ENCODE measurements at places on chromosomes 7 and 10. TPM values are rescaled to one million over a fixed set of nuclear protein-coding genes. Genes with fewer than 3 reads are reported as not detected.

DNA sequence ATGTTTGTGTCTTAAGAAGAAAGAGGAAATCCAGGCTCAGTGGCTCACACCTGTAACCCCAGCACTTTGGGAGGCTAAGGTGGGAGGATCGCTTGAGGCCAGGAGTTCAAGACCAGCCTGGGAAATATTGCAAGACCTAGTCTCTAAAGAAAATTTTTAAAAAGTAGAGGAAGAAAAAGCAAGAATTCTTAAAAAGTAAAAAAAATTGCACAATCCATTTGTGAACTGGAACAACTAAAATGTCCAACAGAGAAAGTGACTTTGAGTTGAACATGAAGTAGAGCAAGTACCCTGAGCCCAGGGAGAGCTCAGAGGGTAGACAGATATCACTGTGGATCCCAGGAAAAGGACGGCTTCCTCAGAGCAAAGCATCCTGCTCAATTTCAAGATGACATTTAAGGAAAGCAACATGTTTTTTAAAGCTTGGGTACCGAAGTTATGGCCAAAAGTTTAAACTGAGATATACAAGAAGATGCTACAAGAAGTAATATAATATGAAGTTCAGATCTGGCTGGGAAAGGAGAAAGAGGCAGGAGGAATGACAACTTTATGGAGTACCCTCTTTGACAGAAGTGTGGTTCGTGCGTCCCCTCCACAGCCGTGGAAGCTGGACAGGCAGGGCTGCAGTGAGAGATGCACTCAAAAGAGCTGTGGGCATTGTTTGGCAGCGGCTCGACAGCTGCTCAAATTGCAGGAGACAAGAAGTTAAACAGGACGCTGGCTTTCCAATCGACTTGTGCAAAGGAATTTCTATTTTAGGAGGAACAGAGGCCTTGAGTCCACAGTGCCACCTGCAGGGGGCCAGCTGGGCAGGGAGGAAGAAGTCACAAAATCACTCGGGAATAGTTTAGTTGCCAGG is 201.3 kb downstream of the JCAD start:
- DNase-seq = peak; percentile 81

DNA sequence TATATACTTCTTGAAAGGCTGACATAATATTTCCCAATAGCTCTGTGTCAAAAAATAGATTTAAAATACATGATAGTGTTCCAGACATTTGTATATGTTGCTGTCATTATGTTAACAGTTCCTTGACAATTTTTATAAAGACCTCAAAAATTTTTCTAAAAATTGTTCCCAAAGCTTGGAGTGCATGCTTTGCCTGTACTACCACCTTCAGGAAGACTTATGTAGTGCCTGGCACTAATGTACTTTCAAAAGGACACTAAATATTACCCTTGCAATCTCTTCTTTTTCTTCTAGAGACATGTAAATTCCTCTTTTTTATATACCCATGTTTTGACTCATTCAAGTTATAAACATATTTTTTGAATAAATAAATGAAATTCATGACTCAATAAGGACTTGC is 48.0 kb upstream of the SP8 start:
- no peak for DNase-seq

DNA sequence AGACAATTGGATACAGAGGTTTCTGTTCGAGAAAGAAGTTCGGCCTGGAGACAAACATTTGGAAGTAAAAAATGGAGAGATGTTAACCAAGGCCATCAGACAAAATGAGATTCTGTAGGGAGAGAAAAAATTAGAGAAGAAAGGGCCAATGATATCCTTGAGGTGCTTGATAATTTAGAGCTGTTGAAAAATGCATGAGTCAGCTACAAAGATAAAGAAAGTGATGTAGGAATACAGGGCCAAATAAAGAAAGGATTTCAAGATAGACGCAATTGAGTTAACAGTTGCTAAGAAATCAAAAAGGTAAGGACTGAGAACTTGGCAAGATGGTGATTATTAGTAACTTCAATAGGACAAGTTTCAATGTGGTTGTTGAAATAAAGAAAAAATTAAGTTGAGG is 384.2 kb upstream of the SEMA3A start:
- DNase-seq = no peak

The CFAP70 gene
- 1.9 TPM for total RNA-seq

The GDF2 gene
- not detected for total RNA-seq

The TMEM130 gene
- not detected for total RNA-seq

The BRAF gene
- total RNA-seq = 33.3 TPM
